Fibroblast of mammary gland (primary cell): ENCODE measurements at places on chromosomes 1 and 21.
A peak's percentile ranks its signal among the peaks of the same experiment; 100 is the strongest.

DNA sequence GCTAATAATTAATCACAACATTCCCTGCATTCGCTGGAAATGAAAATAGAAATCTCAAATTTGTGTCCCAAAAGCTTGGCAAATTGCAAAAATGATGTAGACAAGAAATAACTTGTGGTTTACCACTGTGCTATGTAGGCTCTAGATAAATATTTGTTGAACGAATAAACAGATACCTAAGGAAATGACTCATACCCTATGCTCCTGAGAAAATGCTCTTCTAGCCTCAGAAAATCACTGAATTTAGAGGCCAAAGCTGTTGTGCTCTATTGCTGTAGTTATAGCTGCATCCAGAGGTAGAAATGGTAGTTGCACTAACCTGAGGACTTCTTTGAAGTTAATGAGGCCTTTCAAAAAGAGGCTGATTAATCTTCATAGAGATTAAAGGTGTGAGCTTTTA lies 142.0 kb upstream of the ZNHIT6 start:
- DNase-seq: peak; percentile 94

- DNase-seq: no peak
Measured at GRCh38 chr1:181430015-181430885, 53.1 kb upstream of the CACNA1E start.

DNA sequence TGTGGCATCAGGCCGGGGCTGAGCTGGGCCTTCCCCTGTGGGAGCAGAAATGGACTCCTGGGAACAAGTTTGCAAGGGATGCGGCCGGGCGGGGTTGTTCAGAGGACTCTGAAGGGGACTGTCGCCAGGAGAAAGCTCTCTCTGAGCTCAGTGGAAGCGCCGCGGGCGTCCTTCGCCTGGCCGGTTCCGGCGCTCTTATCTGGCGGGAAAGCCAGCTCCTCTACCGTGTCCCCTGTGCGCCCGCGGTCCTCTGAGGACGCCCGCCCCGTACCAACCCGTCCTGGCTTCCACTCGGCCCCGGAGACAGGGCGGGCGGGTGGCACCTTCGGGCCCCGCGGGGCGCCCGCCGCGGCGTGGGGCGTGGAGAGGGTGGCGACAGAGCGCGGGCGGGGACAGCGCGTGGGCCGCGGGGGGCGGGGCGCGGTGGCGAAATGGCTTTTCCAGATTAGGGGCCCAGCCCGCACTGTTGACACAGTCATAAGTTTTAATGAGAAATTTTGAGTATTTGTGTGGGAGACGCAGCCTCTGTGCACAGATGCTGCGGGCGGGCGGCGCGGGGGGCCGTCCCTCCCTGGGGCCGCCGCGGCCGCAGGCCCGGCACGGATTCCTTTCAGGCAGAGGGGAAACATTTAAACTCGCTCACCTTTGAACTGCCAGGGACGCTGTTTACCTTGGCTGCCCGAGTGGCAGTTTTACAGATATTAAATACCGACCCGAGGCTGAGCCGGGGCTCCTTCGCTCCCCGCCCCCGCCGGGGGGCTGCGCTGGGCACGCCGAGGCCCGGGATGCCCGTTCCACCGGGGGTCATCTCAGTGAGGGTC lies 70.2 kb downstream of the FOXD2 start:
- no peak for DNase-seq

GRCh38 chr1:227894831-227895451 lies 52.8 kb downstream of the WNT9A start:
- DNase-seq: no peak

GRCh38 chr1:111819566-111820263 lies 64.0 kb downstream of the DDX20 start:
- DNase-seq: no peak

DNA sequence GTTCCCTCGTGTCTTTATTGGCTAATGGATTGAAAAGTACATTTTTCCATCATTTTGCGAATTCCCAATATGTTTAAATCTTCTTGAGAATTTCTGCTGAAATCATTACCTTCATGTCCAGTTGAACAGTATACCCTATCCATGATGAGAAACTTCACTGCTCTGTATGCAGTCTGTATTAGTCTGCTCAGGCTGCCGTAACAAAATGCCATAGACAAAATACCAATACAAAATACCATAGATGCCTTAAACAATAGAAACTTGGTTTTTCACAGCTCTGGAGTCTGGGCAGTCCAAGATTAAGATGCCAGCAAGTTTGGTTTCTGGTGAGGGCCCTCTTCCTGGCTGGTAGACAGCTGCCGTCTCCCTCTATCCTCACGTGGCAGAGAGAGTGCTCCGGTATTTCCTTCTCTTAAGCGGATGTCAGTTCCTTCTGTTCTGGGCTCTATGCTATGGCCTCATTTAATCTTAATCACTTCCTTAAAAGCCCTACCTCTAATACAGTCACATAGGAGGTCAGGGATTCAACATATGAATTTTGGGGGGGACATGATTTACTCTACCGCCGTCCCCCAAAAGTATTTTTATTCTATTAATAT lies 27.0 kb downstream of the CXADR start:
- DNase-seq: no peak
